ENCODE measurements at places on chromosomes 2 and 18.

- DNase-seq = no peak
Measured at GRCh38 chr2:3982160-3982559, 278.8 kb downstream of the DCDC2C start.

GRCh38 chr2:129201696-129202095 lies 777.8 kb upstream of the RAB6C start:
- DNase-seq = no peak

- DNase-seq = no peak
Measured at GRCh38 chr2:158378926-158379325, 77.6 kb downstream of the CCDC148 start.

GRCh38 chr2:46775722-46776121 lies 139.9 kb downstream of the MCFD2 start:
- no peak for DNase-seq

GRCh38 chr2:26807788-26808460 lies 22.1 kb downstream of the CENPA start:
- DNase-seq = no peak

Measured in non-pigmented ciliary epithelial cell (primary cell).